CD4-positive, alpha-beta memory T cell (primary cell): ENCODE measurements at places on chromosomes 2 and 18.

GRCh38 chr2:208049006-208049405, 23.7 kb upstream of the PLEKHM3 start:
- no peak for DNase-seq

DNA sequence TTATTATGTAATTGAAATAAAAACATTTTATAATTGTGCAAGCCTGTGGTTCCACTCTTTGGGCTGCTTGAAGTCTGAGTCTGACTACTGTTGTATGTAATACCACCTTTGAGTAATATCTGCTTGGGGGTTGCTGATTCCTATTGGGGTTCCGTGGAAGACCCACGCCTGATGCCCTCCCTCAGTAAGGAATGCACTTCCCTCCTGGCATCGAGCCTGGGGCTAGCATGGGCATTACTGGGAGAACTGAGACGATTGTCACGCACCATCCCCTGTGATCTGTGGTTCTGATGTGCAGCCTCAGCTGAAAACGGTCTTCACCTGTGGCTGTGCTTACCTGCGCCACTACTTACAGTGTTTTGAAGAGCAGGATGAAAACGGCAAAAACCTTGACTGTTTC, 32.7 kb upstream of the RBM44 start:
- no peak for DNase-seq

DNA sequence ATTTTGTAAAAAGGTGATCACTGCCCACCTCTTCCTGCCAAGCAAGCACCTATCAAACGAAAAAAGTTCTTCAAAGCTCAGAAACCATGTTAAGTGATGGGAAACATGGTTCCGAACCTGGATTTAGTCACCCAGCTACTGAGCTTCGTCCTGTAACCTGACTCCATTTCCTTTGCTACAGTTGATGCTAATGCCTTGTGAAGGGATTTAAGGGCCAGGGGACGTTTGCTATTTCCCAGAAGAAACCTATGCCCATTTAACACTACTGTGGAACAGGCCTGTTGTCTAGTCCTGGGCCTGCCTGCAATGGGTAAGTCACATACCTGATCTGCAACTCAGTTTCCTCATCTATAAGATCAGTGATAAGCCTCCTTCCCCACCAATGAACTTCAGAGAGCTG, 14.8 kb downstream of the SERPINE2 start:
- DNase-seq, result no peak

DNA sequence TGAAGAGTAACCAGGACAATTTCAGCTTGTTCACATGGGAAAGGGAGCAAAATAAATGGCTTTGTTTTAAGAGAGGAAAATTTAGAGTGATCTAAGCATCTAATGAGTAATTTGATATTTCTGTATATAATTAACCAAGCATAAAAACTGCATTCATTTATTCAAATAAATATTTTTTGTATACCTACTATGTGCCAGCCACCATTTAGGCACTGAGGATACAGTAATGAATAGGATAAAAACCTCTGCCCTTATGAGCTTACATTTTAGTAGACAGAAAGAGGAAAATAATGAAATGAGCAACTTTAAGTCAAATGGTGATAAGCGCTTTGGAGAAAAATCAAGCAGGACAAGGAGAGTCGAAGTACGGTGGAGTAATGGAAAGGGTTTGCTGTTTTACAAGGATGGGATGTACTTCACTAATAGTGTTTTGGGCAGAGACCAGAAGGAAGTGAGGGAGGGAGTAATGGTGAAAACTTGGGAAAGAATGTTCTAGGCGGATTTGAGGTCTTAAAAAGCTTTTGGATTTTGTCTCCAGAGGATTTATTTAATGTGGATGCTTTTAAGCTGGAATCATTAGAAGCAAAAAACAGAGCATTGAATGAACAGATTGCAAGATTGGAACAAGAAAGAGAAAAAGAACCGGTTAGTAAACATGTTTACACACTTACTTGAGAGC, 17.4 kb downstream of the NDC80 start:
- no peak for DNase-seq

DNA sequence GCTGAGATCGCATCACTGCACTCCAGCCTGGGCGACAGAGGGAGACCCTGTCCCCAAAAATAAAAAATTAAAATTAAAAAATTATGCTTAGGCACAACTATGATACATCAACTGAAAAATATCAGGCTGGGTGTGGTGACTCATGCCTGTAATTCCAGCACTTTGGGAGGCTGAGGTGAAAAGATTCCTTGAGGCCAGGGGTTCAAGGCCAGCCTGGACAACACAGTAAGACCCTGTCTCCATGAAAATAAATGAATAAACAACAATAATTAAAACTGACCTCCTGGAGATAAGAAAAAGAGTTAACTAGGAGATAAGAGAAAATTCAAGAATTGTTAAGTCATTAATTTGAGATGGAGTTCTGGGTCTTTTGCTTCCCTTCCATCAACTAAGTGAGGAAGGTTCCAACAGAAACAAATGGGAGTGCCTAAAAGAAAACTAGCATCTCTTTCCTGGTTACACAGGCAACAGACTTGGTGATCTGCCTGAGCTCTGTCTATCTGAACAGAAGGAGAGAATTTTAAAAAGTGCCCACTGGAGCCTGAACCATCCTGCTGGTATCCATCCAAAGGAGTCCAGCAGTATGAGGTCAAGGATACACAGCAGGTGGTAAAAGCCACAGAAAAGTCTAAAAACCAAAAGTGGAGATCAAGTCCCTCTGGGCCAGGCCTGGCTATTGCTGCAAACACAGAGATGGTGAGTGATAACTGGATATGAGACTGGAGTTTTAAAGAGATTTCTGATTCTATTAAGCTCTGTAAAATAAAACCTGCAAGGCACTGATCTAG, 8.8 kb downstream of the PPM1G start:
- DNase-seq, result no peak

DNA sequence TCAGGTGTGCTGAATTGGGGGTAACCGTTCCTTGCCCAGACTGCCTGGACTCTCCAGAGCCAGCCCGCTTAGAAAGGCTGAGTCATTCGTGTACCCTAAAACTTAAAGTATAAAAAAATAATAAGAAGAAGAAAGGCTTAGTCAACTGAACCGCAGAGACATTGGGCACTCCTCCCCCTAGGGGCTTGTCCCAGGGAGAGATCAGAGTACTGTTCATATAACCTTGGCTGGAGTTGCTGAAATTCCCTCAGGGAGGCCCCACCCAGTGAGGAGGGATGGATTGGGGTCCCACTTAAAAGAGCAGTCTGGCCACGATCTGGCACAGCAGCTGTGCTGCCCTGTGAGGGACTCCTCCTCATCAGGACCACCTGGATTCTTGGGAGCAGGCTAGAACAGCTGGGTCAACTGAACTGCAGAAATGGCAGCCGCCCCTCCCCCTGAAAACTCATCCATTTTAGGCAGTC, 37.2 kb downstream of the ANKRD12 start:
- no peak for DNase-seq

- no peak for DNase-seq
Observed at GRCh38 chr2:238846378-238846627, 1.6 kb upstream of the TWIST2 start.
